ENCODE measurements at places on chromosomes 12 and 14. TPM values are rescaled to one million over a fixed set of nuclear protein-coding genes. Genes with fewer than 3 reads are reported as not detected.

GRCh38 chr12:97714107-97714563, 251.5 kb downstream of the RMST start:
- DNase-seq: no peak

GRCh38 chr12:94872971-94873733, 130.3 kb downstream of the NDUFA12 start:
- DNase-seq: no peak

BBOF1 gene
- 1.7 TPM for total RNA-seq

DNA sequence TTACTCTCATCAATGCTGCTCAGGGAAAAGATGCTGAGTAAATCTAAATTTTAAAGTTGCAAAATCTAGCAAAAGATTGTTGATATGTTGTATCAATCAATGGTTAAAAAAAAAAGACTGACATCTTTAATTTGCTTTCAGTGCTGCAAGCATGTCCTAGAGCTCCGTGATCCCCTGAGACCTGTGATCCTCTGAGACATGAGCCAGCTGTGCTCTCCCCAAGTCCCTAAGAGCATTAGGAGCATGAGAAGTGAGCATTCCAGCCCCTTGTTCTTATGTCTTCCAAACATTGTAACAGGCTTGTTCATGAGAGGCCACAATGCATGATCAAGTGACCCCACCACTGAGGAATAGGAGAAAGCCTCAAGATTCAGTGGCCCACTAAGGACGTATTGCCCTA, 116.6 kb downstream of the DAD1 start:
- DNase-seq: no peak

- no peak for DNase-seq
Observed at GRCh38 chr14:28157289-28157869, 609.2 kb upstream of the FOXG1 start.

EML1 gene
- 9.7 TPM for total RNA-seq

DNA sequence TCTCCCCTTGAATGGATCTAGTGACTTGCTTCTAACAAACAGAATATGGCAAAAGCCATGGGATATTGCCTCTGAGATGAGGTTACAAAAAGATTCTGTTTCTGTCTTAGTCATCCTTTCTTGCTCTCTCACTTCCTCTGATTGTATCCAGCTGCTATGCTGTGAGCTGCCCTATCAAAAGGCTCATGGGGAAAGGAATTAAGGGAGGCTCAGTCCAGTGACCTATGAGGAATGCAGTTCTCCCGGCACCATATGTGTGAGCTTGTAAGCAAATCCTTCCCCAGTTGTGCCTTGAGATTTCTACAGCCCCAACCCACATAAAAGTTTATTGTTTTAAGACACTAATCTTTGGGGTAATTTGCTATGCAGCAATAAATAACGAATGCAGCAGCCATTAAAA, 183.1 kb downstream of the KLHL28 start:
- DNase-seq: no peak

- DNase-seq: peak; percentile 2
Observed at GRCh38 chr12:14775636-14775980, 27.7 kb downstream of the WBP11 start.

DNA sequence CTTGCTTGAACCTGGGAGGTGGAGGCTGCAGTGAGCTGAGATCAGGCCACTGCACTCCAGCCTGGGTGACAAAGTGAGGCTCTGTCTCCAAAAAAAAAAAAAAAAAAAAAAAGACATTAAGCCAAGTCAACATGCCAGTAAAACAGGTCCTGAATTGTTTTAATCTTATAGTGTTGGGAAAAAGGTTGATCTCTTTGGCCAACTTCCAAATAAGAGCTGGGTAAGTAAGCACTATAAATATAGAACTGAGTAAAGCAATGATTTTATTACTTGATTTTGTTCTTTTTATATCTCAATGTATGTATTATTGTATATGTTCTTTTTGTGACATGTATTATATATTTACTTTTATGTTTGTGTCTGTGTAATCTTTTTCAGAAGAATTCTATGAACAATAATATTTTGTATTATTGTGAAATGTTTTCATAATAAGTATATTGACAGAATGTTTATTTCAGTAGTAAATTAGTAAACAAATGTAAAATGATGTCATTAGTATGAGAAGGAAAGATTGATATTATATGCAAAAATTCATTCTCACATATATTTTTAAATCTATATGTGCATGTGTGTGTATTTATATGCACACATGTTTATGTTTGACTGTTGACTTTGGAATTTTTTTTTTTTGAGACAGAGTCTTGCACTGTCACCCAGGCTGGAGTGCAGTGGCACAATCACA, 9.6 kb upstream of the AKAP6 start:
- no peak for DNase-seq

- no peak for DNase-seq
Observed at GRCh38 chr12:92753976-92754885, 51.4 kb downstream of the PLEKHG7 start.

- peak; percentile 15 for DNase-seq
Observed at GRCh38 chr14:44657696-44658388, 150.8 kb upstream of the FSCB start.

DNA sequence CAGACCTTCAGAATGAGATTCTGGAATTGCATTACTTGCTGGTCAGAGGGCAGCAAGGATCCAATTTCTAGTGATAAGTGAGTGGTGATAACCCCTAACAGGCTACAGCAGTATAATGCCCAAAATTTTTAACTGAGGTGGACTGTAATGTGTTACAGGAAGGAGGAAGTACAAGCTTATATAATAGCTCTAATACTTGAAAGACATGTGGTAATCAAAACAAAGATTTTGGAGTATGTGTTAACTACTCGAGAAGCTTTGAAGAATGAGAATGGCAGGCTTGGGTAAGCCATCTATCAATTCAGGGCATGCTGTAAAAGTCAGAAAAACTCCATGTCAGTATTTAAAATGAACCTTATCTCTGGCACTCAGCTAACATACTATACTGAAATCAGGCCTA, 70.5 kb downstream of the ANKS1B start:
- DNase-seq: no peak

DIO3 gene
- not detected for total RNA-seq

GRCh38 chr12:121776190-121777098, 17.0 kb downstream of the RHOF start:
- DNase-seq: peak; percentile 72

- DNase-seq: no peak
Observed at GRCh38 chr12:42524716-42525115, 64.8 kb downstream of the PRICKLE1 start.

- DNase-seq: no peak
Observed at GRCh38 chr12:132056320-132056719, 87.8 kb downstream of the DDX51 start.
